ENCODE measurements at places on chromosomes 12 and 14.

DNA sequence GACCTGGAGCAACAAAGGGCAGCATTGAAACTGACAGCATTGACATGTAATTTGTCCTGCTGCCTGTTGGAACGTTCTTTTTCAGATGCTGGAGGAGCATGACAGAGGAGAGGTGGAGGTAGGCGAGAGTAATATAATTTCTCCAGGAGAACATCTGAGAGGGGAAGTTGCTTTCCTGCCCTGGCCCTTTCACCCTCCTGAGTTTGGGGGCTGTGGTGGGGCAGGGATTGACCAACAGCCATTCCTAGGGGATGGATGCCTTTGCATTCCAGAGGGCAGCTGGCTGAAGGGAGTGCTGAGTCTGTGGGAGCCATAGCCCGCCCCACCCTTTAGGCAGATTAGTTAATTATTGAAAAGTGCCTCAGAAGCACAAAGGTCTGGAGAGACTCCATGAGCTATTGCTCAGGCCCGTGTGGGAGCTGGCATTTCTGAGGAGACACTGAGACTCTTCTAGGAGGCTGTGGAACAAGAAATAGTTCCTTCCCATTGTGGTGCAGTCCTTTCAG is 73.5 kb downstream of the ARF6 start:
- no peak for DNase-seq

GRCh38 chr14:24710403-24711112 is 76.6 kb upstream of the GZMB start:
- peak; percentile 19 for DNase-seq

- DNase-seq, result no peak
Observed at GRCh38 chr12:122999986-123000420, 19.5 kb downstream of the ARL6IP4 start.

- DNase-seq, result no peak
Observed at GRCh38 chr12:53577941-53578352, 48.2 kb downstream of the ATF7 start.

DNA sequence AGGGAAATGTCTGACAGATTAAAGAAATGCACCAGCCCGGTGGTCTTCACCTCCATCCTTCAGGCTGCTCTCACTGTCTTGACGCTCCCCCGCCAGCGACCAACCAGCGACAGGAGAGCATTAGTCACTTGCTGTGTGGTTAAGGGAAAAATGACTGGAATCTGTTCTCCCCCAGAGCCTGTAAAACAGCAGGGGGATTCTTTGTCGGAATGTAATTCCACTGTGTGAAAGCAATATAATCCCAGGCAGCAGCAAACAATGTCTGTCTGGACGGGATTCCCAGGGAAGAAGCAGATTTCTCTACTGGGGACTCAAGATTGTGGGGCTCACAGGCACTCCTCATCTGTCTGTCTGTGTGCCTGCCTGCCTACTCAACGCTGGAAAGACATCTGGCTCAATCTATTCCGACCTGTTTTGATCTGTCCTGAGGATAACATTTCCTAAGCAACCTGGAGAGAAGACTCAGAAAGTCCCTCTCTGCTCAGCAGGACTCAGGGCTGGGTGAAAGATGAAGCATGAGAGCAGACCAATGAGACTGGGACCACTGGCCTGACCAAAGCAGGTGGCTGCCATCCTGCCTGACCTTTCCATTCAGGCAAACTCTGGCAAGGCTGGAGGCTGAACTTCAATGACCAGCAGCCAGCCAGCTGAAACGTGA is 54.6 kb downstream of the NUAK1 start:
- no peak for DNase-seq

GRCh38 chr12:53005215-53005985 is 856 bp upstream of the EIF4B start:
- peak; percentile 8 for DNase-seq

GRCh38 chr12:93870020-93870795 is 193.0 kb downstream of the CRADD start:
- no peak for DNase-seq

DNA sequence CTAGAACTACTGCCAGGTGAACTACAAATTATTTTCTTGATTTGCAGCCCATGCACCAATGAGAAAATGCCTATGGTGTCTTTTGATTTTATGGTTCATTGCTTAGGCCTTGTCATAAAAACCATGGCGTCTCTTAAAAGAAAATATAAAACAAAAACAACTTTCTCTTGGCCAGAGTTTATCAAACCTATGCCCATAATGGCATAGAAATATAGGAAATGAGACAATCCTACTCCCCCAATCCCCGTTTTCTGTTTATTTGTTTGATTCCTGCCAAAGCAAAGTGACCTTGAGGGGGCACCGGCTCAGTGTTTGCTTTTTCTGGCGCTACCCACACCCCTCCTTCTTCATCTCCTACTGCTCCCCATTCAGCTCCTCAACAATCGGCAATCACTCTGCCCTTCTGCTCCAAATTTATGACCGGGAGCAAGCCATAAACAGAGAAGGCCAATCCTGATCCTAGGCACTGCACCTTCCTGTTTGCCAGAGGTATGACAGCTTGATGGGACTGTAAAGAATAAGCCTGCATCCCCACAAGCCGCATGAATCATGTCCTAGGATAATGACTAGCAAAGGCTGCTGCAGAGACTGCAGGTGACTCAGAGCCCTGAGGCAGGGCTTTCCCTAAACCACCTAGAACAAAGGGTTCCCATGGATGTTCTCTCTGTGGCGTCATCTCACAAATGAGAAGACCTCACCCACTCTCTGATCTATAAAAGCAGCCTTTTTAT is 874.9 kb downstream of the NRXN3 start:
- no peak for DNase-seq

GRCh38 chr12:106729611-106730010 is 44.9 kb upstream of the RIC8B start:
- DNase-seq, result no peak

DNA sequence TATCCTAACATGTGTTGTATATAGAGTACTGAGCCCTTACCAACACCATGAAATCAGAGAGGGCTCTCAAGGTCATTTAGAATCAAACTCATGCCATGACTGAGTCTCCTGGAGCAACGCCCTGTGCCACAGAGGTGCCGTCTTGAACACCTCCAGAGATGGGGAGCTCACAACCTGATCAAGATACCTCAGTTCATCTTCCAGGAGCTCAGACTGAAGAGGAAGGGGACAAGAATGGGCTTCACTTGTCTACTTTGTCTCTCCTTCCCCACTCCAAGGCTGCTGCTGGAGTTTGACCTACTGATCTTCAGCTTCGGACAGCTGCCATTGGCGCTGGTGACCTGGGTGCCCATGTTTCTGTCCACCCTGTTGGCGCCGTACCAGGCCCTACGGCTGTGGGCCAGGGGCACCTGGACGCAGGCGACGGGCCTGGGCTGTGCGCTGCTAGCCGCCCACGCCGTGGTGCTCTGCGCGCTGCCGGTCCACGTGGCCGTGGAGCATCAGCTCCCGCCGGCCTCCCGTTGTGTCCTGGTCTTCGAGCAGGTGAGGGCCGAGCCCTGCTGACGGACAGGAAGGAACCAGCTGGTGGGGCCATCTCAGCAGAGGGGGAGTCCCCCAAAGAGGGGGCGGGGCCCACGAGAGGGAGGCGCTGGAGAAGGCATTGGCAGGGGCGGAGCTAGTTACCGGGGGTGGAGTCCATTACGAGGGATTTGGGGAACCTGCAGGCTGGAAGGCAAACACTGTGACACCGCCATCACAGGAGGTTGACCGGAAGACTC is 12.0 kb downstream of the SOAT2 start:
- DNase-seq, result no peak

GRCh38 chr12:58881816-58882215 is 38.5 kb downstream of the LRIG3 start:
- DNase-seq, result no peak

GRCh38 chr14:29168149-29168548 is 401.6 kb downstream of the FOXG1 start:
- DNase-seq, result no peak

GRCh38 chr14:77301103-77301502 is 19.6 kb downstream of the POMT2 start:
- peak; percentile 56 for DNase-seq

DNA sequence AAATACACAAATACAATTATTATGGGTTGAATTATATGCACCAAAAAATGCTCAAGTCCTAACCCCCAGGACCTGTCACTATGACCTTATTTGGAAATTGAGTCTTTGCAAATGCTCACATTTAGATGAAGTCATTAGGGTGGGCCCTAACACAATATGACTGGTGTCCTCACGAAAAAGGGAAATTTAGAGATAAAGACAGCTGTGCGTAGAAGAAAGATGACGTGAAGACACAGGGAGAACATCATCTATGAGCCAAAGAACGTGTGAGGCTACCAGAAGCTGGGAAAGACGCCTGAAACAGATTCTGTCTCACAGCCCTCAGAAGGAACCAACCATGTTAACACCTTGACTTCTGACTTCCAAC is 259.2 kb downstream of the EMP1 start:
- no peak for DNase-seq

- DNase-seq, result no peak
Observed at GRCh38 chr12:71954083-71954778, 15.6 kb downstream of the TPH2 start.

GRCh38 chr14:37493606-37494005 is 101.4 kb downstream of the FOXA1 start:
- DNase-seq, result no peak

DNA sequence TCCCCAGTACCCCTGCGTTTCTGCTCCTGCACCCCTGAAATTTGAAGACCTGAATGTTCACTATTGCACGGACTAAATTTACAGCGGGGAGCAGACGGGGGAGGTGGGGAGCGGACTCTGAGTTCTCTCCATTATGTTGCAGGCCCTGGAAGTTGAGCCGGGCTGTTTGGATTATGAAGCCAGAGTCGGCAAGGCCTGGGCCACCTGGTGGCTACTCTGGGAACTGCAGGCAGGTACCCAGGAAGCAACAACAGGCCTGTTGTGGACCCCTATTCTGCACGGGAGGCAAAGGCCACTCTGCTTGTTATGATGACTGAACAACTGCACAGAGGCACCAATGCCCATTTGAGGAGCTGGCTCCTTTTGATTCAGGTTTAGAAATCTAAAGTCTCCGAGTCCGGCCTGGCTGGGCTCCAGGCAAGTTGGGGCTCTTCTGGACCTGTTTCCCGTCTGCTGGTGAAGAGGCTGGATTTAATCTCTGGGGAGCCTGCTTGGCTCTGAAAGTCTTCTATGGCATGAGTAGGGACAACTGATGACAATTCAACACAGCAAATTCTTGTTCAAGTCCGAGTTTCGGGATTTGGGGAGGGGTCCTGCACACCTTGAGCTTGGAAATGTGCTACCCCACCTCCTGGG is 34.1 kb upstream of the FAM181A start:
- peak; percentile 13 for DNase-seq

GRCh38 chr12:96886998-96887677 is 19.9 kb upstream of the NEDD1 start:
- no peak for DNase-seq

- no peak for DNase-seq
Observed at GRCh38 chr12:51370667-51371066, 20.5 kb downstream of the GALNT6 start.

DNA sequence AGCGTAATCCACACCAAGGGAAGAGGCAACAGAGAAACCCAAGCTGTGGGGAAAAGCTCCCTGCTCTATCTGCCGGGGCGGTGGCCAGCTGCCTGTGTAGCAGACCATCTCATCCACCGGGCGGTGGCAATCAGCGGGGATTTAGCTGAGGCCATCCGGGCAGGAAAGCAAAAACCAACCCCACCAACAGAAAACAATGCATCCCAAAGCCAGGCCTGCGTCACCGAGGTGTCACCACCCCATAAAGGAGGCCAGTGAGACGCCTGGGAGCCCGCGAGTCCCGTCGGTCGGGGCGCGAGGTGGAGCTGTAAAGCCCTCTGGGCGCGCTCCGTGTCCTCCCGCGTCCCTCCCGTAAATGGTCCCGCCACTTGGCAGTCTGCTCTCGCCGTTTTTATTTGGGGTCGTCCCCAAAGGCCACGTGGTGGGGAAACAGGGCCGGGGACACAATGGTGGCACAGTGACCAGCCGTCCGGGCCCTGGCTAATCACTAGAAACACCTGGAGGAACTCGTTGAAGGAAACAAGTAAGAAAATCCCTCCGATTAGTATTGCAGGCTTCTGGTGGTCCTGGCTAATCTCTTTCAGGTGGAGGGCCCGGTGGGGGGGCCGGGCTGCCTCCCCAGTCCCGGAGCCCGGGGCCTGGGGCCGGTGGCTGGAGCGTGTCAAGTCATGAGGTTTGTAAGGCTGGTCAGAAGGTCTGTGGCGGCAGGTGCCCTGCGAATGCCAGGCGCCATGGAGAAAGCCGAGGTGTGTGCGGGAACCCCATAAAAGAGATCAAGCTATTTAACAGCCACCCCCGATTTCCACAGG is 94.7 kb upstream of the GSC start:
- DNase-seq, result no peak

GRCh38 chr14:61330511-61330910 is 9.1 kb downstream of the PRKCH start:
- DNase-seq, result no peak

DNA sequence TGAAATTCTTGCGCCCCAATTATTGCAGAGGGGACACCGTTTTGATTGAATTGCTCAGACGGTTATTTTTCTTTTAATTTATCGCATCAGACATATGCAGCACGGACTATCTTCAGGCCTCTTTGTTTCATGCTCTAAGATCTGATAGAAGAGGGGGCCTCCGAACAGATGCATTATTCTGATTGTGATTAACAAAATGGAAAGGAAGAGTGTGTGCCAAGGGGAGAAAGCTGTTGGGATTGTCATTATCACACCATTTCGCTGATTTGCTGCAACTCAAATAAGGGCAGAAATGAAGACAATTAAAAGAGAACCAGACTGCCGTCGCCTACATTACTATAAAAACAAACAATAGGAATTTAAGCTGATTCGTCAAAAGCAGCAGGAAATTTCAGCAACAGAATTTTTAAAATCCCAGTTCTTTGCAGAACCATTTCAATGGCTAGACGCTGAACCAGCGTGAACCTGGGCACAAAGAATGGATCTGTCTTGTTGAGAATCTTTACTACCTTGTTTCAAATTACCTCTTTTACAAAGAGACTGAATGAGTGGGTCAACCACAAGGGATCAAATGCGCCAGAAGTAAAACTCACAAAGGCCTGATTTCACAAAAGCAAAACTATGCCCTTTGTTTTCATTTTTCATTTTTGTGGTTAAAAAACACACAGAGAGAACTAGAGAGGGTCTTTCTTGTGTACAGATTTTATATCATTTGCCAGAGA is 30.6 kb downstream of the TMEM132D start:
- DNase-seq, result no peak

GRCh38 chr12:99135376-99135775 is 490.3 kb downstream of the APAF1 start:
- DNase-seq, result no peak

DNA sequence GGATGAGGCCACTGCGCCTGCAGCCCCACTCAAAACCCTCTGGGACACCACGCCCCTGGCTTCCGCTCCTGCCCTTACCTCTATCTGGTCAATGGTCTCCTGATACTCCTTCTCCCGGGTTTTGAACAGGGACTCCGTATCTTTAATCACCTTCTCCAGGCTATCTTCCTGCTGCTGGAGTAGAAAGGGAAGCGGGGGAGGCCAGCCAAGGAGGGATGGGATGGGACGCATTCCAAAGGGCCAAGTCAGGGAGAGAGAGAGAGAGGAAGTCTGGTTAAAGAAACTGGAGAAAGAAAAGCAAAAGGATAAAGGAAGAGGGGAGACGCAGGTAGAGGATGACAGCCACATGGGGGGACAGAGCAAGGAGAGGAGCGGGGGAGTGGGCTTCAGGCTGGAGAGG is 7.9 kb downstream of the IFFO1 start:
- DNase-seq, result no peak
